Pancreas (tissue), 10 donors: ENCODE measurements at places on chromosomes 16 and 17. TPM values are rescaled to one million over a fixed set of nuclear protein-coding genes. Genes with fewer than 3 reads are reported as not detected.

Gene GRIN2C
- total RNA-seq = not detected

Gene HOXB9
- total RNA-seq = not detected

Gene FAM171A2
- total RNA-seq = 0.55 TPM

Gene MC1R
- total RNA-seq = 2.5 TPM

Gene NEUROD2
- not detected for total RNA-seq

Gene KRT12
- total RNA-seq = not detected

Gene MEOX1
- 0.28 TPM for total RNA-seq

Gene ZG16B
- 0.69 TPM for total RNA-seq

Gene MYL11
- 0.84 TPM for total RNA-seq

Gene MILR1
- total RNA-seq = 0.51 TPM

Gene HSD17B2
- 11.9 TPM for total RNA-seq

Gene LDHD
- total RNA-seq = 6.9 TPM

Gene GRAP
- total RNA-seq = 0.43 TPM

Gene TBX2
- 1.2 TPM for total RNA-seq

Gene TNP2
- total RNA-seq = not detected

Gene DHRS7B
- total RNA-seq = 14.9 TPM
